Fibroblast of villous mesenchyme (primary cell): ENCODE measurements at places on chromosomes 2 and 18.

- DNase-seq: no peak
Measured at GRCh38 chr2:28678944-28679343, 72.7 kb upstream of the PPP1CB start.

DNA sequence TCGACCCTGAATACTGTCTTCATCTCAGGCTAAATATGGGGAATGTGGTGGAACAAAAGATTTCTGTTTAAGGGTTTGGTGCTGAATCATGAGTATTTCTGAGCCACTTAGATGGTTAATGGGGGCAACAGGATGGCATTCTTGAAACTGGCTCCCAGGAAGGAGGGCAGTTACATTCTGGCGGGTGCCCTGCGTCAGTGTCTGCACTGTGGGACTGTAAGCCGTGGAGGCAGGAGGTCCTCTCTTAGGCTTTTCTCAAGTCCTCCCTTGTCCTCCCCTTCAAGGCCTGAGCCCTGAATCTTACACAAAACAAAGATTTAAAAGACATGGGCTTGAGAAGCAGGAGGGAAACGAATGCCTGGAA, 45.7 kb downstream of the PSD4 start:
- no peak for DNase-seq

DNA sequence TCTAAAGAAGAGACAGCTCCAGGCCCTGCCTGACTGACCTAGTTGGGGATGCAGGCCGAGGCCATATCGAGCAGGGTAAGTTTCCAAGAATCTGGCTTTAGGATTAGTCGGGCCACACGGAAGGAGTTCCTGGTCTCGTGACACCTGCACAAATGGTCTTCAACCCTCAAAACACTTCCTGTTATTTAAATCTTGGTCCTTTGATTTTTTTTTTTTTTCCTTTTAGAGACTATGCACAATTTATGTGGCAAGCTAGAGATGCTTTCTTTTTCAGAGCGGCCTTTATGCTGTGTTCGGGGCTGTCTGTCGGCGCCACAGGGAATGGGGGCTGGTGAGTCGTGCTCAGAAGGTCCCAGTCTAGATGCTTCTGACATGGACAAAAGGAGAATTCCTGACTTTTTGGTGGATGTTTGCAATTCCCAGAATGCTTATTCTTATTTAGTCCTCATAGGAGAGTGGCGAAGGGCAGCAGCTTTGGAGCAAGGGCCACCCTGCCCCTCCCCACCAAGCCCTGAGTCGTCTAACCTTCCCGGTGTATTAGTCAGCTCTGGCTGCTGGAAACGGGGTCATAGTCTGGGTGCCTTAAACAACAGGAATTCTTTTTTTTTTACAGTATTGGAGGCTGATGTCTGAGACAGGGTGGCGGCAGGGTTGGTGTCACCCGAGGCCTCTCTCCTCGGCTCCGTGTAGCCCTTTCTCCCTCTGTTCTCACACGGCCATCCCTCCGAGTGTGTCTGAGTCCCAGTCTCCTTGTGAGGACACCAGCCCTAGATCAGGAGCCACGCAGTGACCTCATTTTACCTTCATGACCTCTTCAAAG, 27.4 kb downstream of the HPCAL1 start:
- peak; percentile 54 for DNase-seq

- no peak for DNase-seq
Measured at GRCh38 chr2:196067088-196067382, 1.6 kb downstream of the DNAH7 start.

- no peak for DNase-seq
Measured at GRCh38 chr2:60470340-60470739, 83.1 kb downstream of the BCL11A start.

GRCh38 chr18:48410095-48410920, 1.1 kb upstream of the ZBTB7C start:
- peak; percentile 83 for DNase-seq

GRCh38 chr2:126645211-126645618, 10.7 kb upstream of the GYPC start:
- no peak for DNase-seq

- DNase-seq: no peak
Measured at GRCh38 chr18:484749-485464, 15.6 kb downstream of the COLEC12 start.

GRCh38 chr2:186603286-186603685, 13.4 kb downstream of the ITGAV start:
- peak; percentile 77 for DNase-seq

- DNase-seq: no peak
Measured at GRCh38 chr2:26534865-26535662, 57.1 kb upstream of the OTOF start.

DNA sequence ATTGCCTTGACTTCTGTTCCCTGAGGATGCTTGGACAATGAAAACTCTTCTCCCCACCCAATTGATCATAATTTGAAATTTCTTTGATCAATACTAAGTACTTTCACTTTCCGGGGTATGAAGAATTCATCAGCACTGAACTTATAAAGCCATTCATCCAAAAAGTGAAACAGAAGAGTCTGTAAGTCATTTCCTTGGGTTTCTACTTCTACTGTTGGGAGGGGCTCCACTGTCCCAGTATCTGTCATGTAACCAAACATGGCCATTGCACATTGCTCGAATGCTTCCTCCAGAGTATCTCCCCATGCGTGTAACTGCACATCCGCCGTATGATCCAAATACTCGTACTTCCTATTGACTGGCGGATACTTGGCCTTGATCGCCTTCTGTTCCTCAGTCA, 30.3 kb downstream of the NCL start:
- no peak for DNase-seq

GRCh38 chr2:168149150-168149974, 98.0 kb downstream of the STK39 start:
- peak; percentile 31 for DNase-seq

GRCh38 chr2:206614811-206615210, 27.5 kb upstream of the FAM237A start:
- peak; percentile 4 for DNase-seq

DNA sequence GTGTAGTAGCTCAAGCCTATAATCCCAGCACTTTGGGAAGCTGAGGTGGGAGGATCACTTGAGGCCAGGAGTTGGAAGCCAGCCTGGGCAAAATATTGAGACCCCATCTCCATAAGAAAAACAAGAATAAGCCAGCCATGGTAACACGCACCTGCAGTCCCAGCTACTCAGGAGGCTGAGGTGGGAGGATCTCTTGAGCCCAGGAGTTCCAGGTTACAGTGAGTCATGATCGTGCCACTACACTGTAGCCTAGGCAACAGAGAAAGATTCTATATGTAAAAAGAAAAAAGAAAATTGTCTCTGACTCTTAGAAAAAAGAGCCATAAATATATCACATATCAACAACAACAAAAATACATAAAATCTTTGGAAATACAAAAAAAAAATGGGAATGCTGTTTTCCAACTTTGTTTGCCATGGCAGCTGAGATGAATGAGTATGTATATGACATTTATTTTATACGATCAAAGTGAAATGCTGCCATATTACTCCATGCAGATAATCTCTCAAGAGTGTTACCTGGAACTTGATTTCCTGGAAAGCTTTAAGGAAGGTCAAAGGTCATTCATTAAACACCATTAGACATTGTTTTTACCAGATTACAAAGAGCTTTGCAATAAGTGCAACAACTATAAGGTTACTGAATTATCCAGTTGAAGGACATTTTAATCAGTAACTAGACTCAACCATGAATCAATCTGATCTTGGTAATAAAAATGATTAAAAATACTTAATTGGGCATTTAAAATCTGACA, 19.7 kb upstream of the DAPL1 start:
- no peak for DNase-seq

DNA sequence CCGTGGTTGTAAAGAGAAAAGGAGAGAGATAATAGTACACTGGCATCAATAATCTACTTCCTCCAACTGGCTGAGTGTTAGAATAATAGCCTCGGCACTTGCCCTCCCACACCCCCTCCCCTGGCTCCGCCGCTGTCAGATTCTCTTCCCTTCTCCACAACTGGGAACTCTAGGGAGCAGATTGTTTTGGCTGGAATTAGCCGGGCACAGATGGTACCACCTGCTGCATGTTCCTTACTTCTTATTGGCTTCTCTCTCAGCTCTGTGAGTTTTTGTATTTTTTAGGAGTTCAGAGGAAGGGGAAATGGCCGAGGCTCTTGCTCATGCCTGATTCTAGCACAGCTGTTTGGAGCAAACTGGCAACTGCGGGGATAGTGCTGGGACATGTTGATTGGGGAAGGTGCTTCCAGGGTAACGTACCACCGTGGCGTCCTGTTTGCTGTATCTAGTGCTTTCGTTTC, 140.0 kb downstream of the ZEB2 start:
- DNase-seq: no peak

DNA sequence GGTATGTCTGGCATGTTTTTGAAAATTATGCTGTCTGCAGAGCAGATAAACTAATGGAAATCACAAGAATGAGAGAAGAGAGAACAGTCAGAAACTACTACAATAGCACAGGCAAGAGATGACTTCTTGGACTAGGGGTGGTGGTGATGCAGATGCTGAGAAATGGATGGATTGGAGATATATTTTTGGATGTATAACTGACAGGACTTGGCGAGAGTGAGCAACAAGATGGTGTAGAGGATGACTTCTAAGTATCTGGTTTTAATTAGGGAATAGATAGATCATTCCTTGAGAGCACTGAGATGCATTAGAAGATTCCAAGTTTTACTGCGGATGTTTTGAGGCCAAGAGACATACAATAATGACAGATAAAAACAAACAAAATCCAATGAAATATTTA, 328.2 kb downstream of the PID1 start:
- no peak for DNase-seq

DNA sequence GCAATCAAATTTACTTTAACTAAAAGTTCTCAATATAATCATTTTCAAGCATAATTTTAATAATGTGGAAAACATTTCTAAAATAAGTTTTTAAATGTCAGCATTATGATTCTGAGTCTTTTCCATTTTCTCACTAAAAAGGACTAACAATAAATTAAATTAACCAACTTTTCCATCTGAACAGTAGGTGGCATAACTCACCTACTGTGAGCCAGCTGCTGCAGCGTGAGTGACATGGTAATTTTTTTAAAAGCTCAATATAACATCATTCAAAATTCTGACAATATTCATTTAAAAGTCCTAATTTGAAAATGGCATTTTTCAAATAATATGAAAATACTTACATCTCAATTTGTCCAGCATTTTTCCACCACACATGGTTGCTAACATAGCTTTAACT, 66.5 kb downstream of the DTNB start:
- DNase-seq: peak; percentile 22

DNA sequence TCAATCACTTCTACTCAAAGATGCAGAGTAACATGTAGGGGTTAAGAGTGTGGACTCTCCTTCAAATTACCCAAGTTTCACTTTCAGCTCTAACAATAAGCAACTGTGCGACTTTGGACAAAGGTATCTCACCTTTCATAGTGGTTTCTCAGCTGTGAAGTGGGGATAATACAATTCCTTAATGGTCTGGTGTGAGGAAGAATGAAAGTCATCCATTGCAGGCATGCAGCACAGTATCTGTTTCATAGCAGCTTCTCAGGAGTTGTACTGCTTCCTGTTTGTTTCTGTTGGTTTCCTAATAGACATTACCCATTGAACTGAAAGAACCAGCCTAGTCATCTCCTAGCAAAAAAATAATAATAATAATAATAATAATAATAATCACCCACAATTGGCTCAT, 74.4 kb downstream of the DDX18 start:
- no peak for DNase-seq

GRCh38 chr2:14016289-14016955, 616.1 kb upstream of the LRATD1 start:
- peak; percentile 0 for DNase-seq

DNA sequence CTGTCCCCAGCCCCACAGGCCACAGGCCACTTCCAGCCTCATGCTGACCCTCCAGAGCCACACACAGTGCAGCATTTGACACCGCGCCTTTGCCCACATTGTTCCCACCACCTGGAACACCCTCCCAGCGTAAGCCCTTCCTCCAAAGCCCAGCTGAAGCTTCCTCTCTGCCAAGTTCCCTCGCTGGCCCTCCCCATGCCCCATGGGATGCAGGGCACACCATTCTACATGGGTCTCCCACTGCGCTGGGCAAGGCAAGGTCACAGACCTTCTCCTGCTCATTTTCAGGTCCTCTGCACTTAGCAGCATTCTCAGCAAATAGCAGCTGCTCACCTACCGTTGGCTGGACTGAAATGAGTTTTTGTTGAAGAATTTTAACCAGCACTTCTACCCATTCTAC, 455.5 kb downstream of the EIPR1 start:
- no peak for DNase-seq

DNA sequence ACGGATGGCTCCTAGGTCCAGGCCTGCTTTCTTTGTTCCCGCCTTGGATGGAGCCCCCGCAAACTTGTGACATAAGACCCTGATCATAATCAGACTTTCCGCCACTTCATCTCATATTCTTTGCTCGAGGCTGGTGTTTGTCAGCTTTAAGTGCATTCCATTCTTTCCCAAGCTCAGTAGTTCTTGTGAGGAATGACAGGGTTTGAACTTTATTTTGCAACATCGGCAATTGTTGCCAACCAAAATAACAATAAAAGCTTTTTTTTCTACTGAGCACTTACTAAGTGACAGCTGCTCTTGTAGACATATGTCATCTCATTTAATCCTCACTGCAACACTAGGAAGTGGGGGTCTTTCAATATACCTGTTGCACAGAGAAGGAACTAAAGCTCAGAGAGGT, 178.8 kb upstream of the ST6GAL2 start:
- DNase-seq: peak; percentile 57

GRCh38 chr2:30915486-30915885, 108.2 kb upstream of the CAPN13 start:
- DNase-seq: no peak

GRCh38 chr18:26840965-26841364, 24.5 kb downstream of the AQP4 start:
- DNase-seq: no peak

DNA sequence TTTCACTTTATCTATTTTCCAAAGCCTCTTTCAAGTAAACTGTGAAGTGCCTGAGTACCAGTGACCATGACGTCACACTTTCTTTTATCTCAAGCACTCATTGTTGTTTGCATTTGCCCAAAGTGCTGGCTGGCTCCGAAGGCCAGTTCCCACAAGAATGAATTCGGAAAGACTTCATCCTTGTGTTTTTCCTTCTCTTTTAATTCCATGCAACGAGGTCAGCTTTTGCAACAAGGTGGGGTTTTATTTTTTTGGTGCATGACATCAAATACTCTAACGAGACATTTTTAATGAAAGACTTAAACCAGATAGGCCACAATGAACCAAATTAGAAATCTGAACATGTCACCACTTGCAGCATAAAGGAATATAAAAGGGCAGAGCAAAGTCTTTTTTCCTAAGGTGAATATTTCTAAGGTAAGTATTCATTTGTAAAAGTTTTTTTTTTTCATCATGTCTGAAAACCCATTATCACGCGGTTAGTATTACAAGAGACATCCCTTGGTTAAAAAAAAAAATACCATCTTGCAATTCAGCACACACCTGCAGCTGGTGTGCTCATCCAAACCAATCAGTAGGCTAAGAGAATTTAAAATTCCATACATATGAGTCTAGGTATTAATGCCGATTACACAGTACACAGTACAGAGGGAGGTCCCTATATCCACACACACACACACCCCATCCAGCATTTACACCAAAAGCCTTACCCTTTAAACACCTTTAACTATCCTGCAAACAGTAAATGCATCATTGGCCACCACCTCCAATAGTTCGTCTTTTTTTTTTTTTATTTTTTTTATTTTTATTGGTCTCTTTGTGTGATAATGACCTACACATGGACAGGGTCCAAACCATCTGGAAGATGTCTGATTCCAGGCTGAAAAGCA, 2.3 kb downstream of the ARL4C start:
- peak; percentile 44 for DNase-seq
